ENCODE measurements at places on chromosomes 11 and 22. TPM values are rescaled to one million over a fixed set of nuclear protein-coding genes. Genes with fewer than 3 reads are reported as not detected.

CSTPP1 gene
- 7.9 TPM for total RNA-seq

GRCh38 chr11:74581954-74582547, 10.3 kb upstream of the POLD3 start:
- DNase-seq: no peak
- no peak overlapping the region for H3K4me3 ChIP-seq
- H3K4me1 ChIP-seq: no peaks in the 10 kb centered on the region

DNA sequence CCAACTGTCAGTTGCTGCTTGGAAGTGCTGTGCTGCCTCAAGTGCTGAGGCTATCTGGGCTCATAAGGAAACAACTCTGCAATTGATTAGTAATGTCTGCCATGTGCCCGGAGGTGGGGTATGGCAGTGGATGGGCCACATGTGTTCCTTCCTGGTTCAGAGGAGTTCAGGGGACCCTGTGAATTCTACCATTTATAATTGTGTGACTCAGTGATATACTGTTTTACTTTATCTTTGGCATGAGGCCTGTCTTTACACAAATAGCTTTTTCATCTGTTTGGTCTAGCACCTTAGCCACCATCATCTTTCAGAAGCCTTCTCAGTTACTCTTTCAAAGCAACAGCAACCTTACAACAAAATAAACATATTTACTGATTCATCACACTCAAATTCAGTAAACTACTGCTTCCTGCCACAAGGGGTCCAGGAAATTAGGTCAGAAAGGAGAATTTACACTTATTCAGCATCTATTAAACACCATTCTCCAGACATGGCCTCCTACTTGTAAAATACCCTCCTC, 20.9 kb downstream of the DKK3 start:
- no peak overlapping the region for H3K4me3 ChIP-seq
- H3K4me1 ChIP-seq: no peaks in the 10 kb centered on the region
- H3K36me3 ChIP-seq: no peaks in the 10 kb centered on the region
- H3K27me3 ChIP-seq: no peaks in the 10 kb centered on the region
- H3K27ac ChIP-seq: no peak overlapping the region

DTX4 gene
- 3.2 TPM for total RNA-seq

MPEG1 gene
- total RNA-seq: 5.0 TPM

LRFN4 gene
- total RNA-seq: 1.5 TPM
